NCI-H460 (cell line): ENCODE measurements at places on chromosomes 12 and 14.

- DNase-seq = no peak
Measured at GRCh38 chr12:3157581-3158323, 80.6 kb downstream of the TSPAN9 start.

- peak; percentile 88 for DNase-seq
Measured at GRCh38 chr12:4320853-4321701, at the start of gene TIGAR. Gene TIGAR (plus strand): TSS chr12:4321213. CDS start chr12:4321272, 59 bp downstream.

DNA sequence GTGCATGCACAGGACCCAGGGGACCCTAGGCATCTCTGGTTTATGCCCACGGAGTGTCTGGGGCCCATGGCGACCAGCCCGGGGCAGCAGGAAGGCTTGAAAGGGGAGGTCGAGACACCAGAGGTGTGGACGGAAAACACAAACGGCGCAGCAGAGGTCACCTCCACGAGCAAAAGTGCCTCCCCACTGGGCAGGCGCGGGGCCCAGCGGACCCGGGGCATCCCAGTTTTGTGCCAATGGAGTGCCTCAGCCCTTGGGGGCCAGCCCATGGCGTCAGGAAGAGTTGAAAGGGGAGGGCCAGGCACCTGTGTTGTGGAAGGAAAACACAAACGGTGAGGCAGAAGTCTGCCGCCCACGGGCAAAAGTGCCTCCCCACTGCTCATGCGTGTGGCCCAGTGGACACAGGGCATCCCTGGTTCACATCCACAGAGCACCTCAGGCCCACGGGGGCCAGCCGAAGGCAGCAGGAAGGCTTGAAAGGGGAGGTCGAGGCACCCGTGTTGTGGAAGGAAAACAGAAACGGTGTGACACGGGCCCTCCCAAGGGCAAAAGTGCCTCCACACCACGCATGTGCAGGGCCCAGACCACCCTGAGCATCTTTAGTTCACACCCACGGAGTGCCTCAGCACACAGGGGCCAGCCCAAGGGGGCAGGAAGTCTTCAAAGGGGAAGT, 378.8 kb downstream of the ALG10 start:
- no peak for DNase-seq

- DNase-seq = no peak
Measured at GRCh38 chr12:112418273-112418607, 507 bp upstream of the PTPN11 start.

DNA sequence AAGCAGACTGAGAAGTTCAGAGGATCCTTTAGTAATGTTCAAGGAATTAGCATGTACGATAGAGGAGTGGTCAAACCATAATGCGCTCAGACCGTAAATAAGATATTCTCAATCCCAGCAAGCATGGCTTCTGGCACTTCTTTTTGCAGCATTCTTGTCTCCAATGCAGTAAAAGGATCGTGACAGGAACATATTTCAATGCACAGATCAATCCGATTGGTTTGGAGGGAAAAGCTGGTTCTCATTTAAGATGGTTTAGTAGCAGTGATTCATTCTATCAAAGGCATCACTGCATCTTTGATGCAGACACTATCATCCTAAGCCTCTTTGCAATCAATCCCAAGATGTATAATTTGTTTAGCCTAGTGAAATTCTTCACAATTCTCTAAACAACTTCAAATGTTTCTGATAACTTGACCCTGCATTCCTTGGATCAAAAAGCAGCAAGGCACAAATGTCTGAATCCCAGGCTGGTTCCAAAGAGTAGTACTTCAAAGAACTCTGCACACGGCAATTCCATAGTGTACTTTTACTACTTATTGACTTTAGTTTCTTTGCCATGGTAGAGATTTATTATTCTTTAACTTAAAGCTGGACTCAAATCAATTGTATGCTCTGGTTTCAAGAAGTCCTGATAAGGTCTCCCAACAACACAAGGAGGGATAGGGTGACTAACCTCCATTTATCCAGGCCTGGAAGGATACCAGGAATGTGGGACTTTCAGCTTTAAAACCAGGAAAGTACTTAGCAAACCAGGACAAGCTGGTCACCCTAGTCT, 96.8 kb upstream of the MDM1 start:
- no peak for DNase-seq

GRCh38 chr12:46490635-46491034, 118.1 kb upstream of the SLC38A2 start:
- no peak for DNase-seq

DNA sequence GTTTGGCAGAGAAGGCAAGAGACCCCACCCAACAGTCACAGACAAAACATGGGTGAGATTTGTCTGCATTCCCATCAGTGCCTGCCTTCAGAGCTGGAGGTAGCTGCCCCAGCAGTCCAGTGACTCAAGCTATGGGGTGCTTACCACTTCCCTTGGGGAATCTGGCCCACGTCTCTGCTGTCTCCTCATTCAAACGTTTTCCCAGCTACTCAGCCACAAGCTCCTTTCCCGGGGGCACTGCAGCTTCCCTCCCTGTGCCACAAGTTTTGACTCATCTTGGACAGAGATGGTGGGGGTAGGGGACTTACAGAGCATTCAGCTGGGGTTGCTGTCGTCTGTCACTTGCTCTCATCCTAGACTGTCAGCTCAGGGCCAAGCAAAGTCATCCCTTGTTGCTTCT, 66.6 kb downstream of the FBXL14 start:
- no peak for DNase-seq

DNA sequence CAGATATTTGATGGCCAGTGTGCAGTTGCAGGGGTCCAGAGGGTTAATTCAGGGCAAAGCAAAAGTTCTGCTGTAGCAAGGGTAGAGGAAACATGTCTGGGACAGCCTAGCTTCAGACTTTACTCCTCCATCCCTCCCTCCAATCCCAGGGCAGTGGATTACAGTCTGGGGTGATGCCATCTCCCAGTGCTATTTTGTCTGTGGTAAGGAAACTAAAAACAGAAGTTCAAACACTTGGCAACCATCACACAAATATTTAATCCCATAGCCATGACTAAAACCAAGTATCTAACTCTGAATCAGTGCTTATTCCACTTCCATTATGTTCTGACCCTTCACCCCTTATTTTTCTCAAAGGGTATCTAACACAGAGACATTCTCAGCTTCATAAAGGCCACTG, 61.8 kb downstream of the PIK3C2G start:
- DNase-seq = no peak

DNA sequence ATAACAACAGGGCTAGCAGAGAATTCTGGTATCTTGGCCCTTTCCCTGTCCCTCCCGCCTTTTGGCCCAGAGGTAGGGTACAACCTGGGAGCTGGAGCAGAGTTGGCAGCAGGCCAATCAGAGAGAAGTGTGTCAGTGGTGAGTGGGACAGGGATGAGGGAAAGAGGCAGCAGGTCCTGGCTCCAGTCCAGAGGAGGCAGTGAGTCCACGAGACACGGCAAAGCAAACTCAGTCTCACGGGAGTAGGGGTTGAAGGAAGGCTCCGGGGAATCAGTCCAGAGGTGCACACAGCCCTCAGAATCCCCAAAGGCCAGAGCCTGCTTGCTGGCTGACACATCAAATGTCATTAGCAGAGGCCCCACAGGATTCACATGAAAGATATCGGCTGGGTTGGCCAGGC, 7.3 kb downstream of the PAN2 start:
- no peak for DNase-seq

DNA sequence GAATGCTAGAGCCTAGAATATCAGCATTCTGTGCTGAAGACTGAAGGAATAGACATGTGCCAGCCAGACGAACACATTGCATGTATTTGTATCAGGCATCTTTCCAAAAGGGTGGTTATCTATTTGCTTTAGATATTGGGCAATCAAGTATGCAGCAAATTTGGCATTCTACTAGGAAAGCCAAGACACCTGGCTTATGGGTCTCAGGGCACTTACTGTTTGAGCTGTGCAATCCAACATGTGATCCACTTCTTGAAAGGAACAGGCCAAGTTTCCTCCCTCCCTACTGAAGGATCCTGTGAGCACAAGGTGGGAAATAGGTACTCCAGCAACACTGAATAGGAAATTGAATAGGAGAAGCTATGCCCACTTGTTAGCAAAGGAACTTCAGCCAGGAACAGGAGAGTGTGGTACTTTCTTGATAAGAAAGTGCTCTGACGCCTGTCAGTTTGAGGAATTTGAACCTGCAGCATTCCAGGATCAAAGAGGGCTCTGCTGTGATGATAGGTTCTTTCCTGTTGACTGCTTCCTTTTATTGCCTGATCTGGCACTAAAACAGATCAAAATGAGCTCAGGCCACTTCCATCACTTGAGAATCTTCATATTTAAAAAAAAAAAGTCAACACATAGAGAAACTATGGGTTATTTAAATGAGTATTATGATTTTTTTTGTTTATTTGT, 20.6 kb downstream of the OR6S1 start:
- no peak for DNase-seq

GRCh38 chr12:25866586-25867378, 91.7 kb upstream of the RASSF8 start:
- no peak for DNase-seq

GRCh38 chr12:120252071-120252906, 13.2 kb downstream of the PXN start:
- no peak for DNase-seq

- DNase-seq = no peak
Measured at GRCh38 chr12:3728686-3729085, 24.2 kb downstream of the CRACR2A start.
